ENCODE measurements at places on chromosomes 16 and 17. TPM values are rescaled to one million over a fixed set of nuclear protein-coding genes. Genes with fewer than 3 reads are reported as not detected.

CA7 gene
- total RNA-seq, result not detected

MT1G gene
- total RNA-seq, result not detected

CAMTA2 gene
- 13.4 TPM for total RNA-seq

KRT27 gene
- total RNA-seq, result 0.22 TPM

RBL2 gene
- total RNA-seq, result 135 TPM

SPSB3 gene
- total RNA-seq, result 93.1 TPM
